CD4-positive, alpha-beta T cell (primary cell): ENCODE measurements at places on chromosomes 12 and 14.

- no peaks in the 10 kb centered on the region for H3K36me3 ChIP-seq
- DNase-seq: no peak
- H3K27ac ChIP-seq: no peak overlapping the region
- no peaks in the 10 kb centered on the region for H3K27me3 ChIP-seq
These were observed 233.8 kb upstream of the SEL1L start for GRCh38 chr14:81767266-81767995.

- no peak for DNase-seq
- H3K4me1 ChIP-seq: peaks cover 13% of the 10 kb centered on the region
- no peak overlapping the region for H3K27ac ChIP-seq
- no peaks in the 10 kb centered on the region for H3K36me3 ChIP-seq
These were observed 98.3 kb upstream of the HIF1A start for GRCh38 chr14:61596990-61597389.

GRCh38 chr12:57846285-57846576 is 298 bp downstream of the CTDSP2 start:
- peaks cover 3% of the 10 kb centered on the region for H3K36me3 ChIP-seq
- H3K27ac ChIP-seq: peak overlapping the region; percentile 57
- DNase-seq: peak; percentile 24

DNA sequence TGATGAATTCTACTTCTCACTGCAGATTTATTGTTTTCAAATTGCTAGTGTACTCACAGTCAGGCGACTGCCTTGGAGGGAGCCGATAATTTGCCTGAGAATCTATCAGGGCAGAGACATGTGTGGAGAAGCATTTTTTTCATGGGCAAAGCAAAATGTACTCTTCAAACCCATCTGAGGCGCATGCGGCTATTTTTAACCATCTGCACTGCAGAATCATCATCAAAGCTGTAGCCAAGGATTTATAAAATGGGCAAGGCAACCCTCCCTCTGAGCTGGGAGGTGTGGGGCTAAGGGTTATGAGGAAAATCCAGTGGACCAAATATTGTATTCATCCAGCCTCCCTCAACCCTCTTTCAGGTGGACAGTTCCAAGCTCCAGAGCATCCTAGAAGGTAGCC is 37.7 kb downstream of the BEST3 start:
- H3K27me3 ChIP-seq: no peaks in the 10 kb centered on the region
- H3K4me1 ChIP-seq: no peaks in the 10 kb centered on the region
- no peaks in the 10 kb centered on the region for H3K36me3 ChIP-seq
- H3K27ac ChIP-seq: no peak overlapping the region
- DNase-seq: no peak

DNA sequence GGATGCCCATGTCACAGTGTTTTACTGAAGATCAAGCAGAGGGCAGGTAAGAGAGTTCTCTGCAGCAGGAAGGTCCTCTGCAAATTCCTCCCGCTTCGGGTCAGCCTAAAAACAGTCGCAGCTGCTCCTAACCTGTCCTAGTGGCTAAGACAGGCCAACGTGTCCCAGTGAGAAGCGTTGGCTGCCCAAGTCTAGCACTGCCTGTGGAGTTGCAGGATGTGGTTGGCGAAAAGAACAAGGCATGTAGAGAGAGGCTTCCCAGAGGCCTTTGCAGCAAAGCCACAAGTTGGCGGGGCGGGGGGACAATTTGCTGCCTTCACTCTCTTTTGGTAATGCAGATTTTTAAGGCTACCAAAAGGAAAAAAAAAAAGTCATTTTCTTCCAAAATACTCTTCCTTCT is 340.1 kb downstream of the BCL11B start:
- peak; percentile 93 for DNase-seq
- no peaks in the 10 kb centered on the region for H3K36me3 ChIP-seq
- H3K27me3 ChIP-seq: no peaks in the 10 kb centered on the region
- peak overlapping the region; percentile 52 for H3K27ac ChIP-seq
- peak overlapping the region; percentile 36 for H3K4me3 ChIP-seq

DNA sequence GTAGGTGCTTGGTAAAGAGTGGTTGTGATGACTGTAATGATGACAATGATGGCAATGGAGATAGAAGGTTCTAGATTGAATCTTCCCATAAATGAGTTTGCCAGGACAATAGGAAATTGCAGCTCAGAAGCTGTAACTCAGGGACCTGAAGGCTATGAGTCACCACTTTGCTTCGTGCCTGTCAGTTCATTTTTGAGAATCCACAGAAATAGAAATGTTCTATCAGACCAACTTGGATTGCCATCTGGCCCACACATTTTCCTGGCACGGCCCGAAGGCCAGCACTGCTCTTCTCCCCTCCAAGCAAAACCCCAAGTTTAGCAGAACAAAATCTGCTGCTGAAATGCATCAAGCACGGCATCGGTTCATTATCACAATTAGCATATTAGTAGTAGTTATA is 1127.0 kb downstream of the BCL11B start:
- peaks cover 25% of the 10 kb centered on the region for H3K4me1 ChIP-seq
- H3K36me3 ChIP-seq: no peaks in the 10 kb centered on the region
- H3K27me3 ChIP-seq: no peaks in the 10 kb centered on the region
- no peak for DNase-seq

DNA sequence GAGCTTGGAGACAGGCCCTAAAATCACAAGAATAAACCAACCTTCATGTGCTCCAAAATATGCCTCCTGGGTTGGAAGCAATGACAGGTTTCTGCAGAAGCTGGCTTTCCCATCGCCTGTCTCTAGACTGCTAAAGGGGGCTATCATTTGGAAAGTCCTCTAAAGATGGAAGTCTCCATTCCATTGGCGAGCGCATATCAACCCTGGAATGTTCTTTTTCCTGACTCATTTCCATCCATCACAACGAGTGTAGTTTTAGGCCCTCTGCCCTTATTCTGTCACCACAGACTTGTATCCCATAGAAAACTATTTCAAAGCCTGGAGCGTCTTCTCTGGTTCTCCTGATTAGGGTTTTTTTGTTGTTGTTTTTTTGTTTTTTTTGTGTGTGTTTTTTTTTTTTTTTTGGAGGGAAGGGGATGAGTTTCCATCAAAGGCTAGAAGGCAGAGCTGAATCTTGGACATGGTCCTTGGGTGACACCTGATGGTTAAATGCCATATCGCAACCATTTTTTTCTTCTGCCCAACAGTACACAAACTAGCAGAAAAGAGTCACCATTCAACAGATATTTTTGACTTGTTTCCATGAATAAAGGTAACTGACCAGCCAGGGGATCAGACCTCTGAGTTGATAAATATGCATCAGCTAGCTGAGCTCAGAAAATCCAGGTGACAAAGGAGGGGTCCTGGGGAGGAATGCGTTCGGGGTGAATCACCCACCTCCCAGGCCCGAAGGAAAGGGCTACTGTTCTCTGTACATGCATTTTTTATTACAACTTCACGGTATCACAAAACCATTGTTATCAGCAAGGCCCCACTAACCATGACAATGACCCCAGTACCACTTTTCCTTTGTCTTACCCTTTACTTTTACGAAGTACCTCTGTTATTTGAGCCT is 40.5 kb downstream of the KCNA5 start:
- no peaks in the 10 kb centered on the region for H3K36me3 ChIP-seq
- H3K4me3 ChIP-seq: no peak overlapping the region
- no peak overlapping the region for H3K27ac ChIP-seq
- DNase-seq: no peak
- H3K4me1 ChIP-seq: no peaks in the 10 kb centered on the region

DNA sequence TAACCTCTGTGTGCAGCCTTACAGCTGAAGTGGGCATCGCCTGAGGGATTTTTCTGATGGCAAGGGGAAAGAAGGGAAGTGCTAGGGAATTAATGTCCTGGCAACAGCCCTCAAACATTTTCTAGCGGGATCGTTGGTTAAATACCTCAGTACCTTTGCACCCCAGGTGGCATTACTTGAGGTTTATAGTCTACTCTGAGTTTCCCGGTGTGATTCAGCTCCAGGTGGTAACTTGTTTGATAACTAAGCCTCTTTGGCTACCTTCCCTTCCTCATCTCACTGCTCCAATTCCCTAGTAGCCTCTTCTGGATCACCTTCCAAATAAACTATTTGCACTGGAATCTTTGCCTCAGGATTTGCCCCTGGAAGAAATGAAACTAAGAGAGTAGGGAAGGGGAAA is 237.0 kb upstream of the SSTR1 start:
- H3K27me3 ChIP-seq: no peaks in the 10 kb centered on the region
- no peaks in the 10 kb centered on the region for H3K36me3 ChIP-seq
- DNase-seq: no peak
- H3K4me1 ChIP-seq: peaks cover 4% of the 10 kb centered on the region
- no peak overlapping the region for H3K4me3 ChIP-seq
- H3K27ac ChIP-seq: no peak overlapping the region

- no peak overlapping the region for H3K27ac ChIP-seq
- H3K4me1 ChIP-seq: no peaks in the 10 kb centered on the region
- no peaks in the 10 kb centered on the region for H3K36me3 ChIP-seq
- DNase-seq: no peak
- H3K27me3 ChIP-seq: no peaks in the 10 kb centered on the region
- no peak overlapping the region for H3K4me3 ChIP-seq
These were observed 266.2 kb downstream of the KTN1 start for GRCh38 chr14:55845963-55846825.

DNA sequence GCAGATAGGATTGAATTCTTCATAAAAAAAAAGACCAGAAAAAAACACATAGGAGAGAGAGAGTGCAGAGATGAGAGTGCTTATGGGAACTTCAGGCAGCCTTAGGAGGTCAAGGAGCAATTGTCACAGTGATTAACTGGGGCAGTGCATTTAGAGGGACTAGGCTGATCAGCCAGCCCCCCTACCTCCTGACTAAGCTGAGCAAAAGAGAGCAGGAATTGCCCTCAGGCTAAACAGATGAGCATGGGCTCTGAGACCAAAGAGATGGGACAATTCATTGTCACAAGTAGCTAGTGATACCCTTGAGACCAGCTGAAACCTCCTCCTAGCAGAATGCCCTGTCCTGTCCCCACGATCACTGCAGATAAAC is 124.0 kb downstream of the BTG1 start:
- H3K4me3 ChIP-seq: no peak overlapping the region
- H3K36me3 ChIP-seq: no peaks in the 10 kb centered on the region
- peaks cover 9% of the 10 kb centered on the region for H3K4me1 ChIP-seq

DNA sequence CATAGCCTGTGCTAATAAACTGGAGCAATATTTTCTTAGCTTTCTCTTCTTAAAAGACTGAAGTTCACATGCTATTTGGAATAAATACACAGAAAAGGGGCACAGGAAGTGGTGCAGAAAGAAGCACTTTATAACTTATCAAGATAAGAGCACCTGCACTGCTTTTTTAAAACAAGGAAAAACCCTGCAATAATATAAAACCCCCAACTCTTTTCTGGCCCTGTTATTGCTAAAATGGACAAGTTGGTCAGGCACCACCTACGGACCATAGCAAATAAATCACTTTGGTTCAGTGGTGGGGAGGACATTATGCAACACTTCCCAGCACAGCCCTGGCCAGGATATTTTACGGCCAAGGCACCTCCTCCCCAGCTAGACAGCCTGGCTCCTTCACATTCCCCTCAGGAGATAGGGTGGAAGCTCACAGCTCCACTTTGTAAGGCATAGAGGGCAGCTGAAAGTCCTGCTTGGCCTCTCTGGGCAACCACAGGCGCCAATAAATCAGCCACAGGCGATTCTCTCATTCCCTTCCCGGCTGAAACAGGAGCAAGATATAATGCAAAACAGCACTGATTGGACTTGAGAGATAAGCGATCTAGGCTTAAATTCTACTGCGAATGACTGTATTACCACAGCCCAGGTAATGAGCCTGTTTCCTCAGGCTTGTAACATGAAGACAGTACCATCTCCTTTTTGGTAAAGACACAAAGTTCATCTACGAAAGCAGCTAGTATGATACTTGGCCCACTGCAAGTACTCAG is 2.0 kb downstream of the ZBTB25 start:
- peak; percentile 76 for DNase-seq
- H3K4me1 ChIP-seq: peaks cover 47% of the 10 kb centered on the region
- H3K27me3 ChIP-seq: no peaks in the 10 kb centered on the region
- H3K36me3 ChIP-seq: peaks cover 16% of the 10 kb centered on the region
- peak overlapping the region; percentile 98 for H3K27ac ChIP-seq

- no peaks in the 10 kb centered on the region for H3K36me3 ChIP-seq
- DNase-seq: no peak
- H3K27me3 ChIP-seq: no peaks in the 10 kb centered on the region
- H3K4me3 ChIP-seq: no peak overlapping the region
These were observed 1108.6 kb downstream of the LRFN5 start for GRCh38 chr14:42715316-42715715.

DNA sequence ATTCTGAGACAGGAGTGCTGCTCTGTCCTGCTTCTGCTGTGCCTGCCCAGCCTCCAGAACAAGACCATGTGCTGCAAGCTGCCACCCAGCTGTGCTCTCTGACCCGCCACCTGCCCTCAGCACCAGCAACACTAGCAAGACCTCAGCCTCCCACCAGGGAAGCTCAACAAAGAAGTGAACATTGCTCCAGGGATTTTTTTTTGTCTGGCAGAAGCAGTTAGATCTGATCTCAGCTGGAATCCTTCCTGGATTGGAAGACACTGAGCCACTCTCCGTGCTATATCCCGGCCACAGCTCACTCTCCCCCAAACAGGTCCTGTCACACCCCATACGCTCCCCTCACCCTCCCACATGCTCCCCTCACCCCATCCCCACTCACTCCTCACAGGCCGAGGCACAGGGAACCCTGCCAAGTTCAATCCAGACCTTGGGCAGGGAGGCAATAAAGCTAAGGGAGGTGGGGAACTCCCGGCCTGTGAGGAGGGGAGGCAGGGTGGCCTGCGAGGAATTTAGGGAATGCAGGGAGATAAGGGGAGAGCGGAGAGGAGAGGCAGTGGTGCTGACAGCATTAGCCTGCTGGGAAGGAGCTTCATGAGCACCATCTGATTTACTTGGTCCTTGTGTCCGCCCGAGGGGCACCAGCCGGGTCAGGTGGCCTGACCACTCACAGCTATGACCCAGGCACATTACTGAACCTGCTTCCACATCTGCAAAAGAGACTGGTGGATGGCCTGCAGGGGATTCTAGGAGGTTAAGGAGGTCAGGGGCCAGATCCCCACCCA is 29.7 kb downstream of the CCDC85C start:
- H3K27me3 ChIP-seq: no peaks in the 10 kb centered on the region
- no peak for DNase-seq
- no peaks in the 10 kb centered on the region for H3K36me3 ChIP-seq
- peaks cover 2% of the 10 kb centered on the region for H3K4me1 ChIP-seq
- H3K4me3 ChIP-seq: no peak overlapping the region

DNA sequence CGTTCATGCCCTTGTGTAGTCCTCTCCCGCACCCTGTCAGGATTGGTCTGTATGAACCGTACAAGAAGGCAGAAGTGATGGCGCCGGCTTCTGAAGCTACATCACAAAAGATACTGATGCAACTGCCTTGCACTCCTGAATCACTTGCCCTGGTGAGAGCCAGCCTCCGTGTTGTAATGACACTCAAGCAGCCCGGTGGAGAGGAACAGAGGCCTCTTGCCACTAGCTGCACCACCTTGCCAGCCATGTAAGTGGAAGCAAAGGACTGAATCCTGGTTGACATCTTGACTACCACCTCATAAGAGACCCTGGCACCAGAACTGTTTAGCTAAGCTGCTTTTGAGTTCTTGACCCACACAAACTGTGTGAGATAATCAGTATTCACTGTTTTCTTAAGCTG is 266.0 kb downstream of the ERC1 start:
- H3K4me1 ChIP-seq: no peaks in the 10 kb centered on the region
- no peak overlapping the region for H3K4me3 ChIP-seq
- no peaks in the 10 kb centered on the region for H3K36me3 ChIP-seq
- DNase-seq: no peak
